ENCODE measurements at places on chromosomes 2 and 18.

DNA sequence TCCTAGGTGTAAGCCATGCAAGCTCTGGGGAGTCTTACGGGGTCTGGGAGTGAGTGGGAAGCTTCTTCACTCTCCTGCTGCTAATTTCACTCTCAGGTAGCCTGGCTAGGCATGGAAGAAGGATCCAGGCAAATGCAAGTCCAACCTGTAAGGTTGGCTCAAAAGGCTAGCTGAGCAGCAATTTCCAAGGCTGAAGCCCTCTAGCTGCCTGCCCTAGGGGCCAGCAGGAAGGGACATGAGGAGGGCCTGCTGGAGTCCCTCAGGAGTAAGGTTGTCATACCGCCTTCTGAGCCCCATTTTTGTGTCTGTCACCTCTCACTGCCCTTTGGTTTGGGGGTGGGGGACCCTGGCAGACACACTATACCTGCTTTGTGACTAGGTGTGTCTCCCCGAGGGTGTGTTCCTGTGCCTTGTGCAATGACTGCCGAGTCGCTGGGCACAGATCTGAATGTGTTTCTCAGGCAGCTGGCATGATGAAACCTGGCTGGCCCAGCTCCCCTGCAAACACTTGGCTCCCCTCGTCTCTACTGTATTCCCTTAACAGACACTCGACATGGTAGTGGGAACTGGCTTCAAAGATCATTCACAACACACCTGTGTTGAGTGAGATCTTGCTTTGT, 123.9 kb upstream of the FAM136A start:
- no peak for DNase-seq

DNA sequence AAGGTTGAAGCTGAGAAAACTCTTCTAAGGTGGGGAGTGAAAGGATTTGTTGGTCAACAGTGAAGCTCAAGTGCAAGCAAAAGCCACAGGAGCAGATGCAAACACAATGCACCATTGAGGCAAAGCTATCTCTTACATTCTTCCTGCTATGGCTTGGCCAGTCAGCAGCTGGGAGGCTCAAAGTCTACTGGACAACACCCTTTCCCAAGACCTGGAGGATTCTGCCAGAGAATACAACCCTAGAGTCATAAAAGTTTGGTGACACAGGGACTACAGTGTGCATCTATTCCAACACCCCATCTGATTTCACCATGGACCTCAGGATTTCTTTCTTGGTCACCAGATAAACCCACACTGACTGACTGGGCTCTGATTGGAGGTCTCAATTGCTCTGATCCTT, 342.0 kb downstream of the HRH4 start:
- DNase-seq, result no peak

GRCh38 chr2:51071191-51071590, 39.3 kb upstream of the NRXN1 start:
- no peak for DNase-seq

DNA sequence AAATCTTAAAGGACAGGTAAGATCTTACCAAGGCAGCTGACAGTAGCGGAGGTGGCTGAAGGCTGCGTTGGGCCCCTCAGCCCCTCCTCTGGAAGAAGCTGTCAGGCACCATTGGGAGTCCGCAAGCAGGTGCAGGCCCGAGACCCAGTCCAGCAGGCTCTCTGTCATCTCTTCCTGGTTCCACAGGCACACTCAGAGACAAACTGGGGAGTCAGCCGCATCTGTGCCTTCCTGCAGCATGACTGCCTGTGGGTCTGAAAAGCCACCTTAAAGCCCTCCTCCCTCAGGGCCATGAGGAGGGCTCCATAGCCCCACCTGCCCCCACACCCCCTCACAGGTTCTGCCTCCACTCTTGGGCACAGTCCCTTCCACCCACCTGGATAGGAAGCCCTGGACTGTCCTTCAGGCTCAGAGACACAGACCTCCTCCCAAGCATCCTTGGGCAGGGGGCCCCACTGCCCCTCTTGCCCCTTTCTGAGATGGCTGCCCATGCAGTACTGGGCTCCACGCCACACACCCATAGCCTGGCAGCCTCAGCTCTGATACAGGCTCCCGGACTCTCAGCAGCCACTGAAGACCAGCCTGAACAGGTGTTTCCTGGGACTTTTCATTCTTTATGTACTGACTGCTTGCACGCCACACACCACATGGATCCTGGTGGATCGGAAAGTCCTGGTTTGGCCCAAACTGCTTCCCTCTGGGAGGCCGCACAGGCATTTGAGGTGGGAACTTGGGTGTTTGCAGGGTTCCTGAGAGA, 239.8 kb downstream of the SEPTIN10 start:
- DNase-seq, result no peak

DNA sequence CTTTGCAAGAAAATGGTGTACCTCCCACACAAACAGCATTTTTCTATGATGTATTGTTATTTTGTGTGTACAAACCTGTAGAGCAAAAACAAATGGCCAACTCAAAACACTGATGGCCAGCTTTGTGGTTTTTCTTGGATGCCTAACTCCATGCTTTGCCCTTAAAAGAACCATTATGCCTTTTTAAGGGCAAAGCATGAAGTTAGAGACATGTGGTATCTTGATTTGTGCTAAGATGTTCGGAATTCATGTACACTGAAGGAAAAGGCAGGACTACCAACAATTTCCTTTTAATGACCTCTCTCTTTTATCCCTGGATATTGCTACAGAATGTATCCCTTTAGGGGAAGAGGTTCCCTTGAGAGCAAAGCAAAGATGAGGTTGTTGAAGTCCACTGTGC, 273.6 kb downstream of the SCG2 start:
- no peak for DNase-seq

DNA sequence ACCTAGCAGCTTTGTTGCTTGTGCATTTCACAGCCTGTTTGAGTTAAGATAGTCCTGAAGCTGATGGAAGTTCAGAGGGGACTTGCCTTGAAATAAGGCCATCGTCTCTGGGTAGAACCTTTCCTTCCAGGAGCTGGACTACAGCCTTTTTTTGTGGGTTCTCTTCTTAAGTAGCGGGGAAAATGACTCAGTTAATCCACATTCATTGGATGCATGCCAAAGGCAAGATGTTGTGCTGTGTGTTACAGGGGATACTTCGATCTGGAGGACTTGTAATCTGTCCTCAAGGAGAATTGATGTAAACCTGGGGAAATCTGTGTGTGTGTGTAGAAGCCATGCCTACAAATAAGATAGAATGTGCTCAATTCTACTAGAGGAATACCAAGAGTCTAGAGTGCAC, 46.8 kb downstream of the RPIA start:
- DNase-seq, result no peak
